ENCODE measurements at places on chromosomes 3 and 15.

- DNase-seq: no peak
Observed at GRCh38 chr3:177195242-177195991, 1.9 kb downstream of the TBL1XR1 start.

GRCh38 chr3:162760789-162761188 is 1264.2 kb downstream of the OTOL1 start:
- DNase-seq: no peak

DNA sequence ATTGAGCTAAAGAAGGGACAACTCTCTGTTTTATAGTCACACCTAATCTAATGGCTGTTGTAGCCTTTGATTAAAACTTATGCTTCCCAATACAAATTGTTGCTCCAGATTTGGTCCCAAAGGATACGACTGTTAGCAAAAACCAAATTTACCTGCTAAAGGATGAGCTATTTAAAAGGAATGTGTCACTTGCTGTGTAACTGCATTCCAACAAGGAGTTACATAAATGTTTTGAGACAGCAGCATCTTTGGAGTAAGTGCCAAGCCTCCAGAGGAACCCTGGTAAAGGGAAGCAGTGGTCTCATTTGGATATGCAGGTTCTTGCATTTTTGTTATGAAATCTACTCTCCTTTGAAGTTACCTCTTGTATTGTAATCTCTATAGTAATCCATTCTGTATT is 233.3 kb downstream of the THSD4 start:
- no peak for DNase-seq

DNA sequence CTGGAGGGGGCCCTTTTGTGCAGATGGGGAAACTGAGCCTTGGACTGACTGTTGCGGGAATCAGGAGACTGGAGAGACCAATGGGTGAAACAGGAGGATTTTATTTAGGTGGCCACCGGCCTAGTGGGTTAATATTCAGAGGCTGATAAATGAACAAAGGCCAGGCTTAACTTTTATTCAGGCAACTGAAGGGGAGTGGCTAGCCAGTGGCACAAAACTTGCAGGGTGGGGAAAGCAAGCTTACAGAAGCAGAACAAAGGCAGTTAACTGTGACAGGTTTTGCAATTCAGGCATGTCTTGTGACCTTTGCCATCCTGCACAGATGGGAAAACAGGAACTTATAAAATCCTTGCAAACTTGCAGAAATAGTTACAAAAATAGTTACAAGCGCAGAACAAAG is 24.9 kb upstream of the ACAD9 start:
- no peak for DNase-seq

DNA sequence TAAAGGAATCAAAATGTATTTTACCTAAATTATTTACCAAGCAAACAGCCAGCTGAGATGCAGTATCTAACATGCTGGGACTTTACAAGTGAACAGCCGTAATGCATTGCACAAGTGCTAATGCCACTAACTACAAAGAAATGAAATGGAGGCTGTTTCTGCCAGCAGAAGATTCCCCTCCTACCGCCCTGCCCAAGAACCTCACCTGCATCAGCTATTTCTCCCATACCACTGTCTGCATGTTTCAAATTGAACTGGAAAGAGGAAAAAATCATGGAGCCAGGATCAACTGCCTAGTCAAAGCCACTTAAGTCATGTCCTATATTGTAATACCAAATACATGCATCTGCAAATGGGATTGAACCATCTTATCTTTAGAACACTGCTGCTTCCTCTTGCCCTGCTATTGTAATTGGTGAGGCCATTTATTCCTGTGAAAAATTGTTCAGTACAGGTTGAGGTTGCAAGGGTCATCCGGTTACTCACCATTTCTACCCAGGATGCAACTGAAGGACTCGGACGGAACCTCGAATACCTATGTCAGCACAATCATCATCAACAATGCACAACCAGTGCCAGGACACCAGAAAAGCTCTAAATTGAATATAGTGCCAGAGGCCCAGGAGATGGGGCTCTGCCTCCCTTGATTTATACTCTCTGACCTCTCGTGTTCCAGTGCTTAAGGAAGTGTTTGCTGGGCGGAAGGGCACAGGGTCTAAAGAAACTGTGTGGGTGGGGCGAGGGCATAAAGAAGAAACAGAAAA is 27.5 kb downstream of the ANXA2 start:
- no peak for DNase-seq

DNA sequence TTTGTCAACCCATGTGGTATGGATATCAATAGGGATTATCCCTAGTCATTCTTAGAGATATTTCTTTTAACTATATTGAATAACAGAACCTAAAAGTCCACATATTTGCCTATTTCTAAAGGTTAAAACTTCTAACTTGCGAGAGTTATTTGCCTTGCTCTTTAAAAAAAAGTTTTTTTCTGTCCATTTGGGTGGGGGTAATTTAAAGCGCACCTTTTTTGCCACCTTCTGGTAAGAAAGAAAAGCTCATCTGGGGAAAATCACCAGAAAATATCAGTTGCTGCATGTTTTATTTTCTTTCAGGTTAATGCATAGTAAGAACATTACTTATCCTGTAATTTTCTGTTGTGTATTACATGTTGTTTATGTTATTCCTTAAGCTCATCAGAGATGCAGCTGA is 242.0 kb upstream of the GOLGA6L4 start:
- no peak for DNase-seq

GRCh38 chr15:64163659-64164362 is 989 bp upstream of the PPIB start:
- DNase-seq: no peak

DNA sequence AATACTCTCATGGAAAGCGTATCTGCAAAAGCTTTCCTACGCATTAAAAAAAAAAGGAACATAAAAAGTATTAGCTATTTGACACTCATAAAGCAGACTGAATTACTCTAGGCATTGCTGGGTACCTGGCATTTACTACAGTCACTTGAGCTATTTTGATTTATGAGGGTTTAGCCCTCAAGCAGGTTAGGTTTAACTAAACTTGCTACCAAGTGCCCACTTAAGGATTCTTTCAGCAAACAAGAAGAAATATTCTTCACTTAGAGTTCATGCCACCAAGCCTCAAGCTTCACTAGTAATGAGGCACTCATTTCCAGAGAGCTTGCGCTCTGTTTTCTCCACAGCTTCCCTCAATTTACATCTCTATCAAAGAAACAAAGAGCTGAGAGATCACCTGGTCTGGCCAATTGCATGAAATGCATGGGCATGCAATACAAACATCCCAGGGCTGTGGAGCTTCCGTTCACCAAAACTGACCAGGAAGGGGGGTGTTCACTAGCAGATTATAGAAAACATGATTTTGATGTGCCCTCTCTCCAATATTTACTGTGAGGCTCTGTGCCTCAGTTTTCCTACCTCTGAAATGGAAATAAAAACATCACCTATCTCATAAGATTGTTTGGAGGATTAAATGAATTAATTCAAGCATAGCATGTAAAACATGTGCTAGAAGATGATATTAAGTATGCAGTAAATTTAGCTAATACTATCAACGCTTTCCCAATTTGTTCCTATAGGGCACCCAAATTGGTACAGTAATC is 217.3 kb downstream of the RORA start:
- DNase-seq: no peak

DNA sequence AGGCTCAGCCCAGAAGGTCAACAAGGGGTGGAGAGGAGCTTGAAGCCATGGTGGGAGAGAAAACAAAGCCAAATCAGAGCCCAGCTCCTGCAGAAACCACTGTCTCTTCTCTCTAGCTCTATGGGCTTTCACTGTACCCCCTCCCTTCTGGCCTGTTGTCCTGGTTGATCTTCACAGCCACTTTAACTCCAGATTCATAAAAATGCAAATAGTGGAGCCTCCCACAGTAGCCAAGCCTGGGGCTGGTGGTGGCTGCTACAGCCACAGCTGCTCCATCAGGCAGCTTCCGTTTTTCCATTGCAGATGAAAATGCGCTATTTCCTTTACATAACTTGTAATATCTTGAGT is 20.7 kb upstream of the CAV3 start:
- no peak for DNase-seq

DNA sequence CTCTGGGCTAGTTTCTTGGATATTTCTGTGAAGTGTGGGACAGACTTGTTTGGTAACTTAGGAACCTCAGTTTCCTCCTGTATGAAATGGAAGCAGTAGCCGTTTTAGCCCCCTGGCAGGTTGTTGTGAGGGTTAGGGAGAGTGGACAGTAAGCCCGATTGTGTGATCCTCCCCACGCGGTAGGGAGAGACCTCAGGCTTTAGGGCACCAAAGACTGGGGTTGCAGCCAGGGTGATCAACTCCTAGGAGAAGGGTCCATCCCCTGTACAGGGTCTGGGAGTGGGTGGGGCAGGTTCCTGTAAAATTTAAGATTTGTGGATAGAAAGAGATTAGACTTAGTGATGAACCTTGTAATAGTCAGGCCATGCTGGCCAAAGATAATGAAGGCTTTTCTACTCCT is 120.5 kb downstream of the SMAD6 start:
- DNase-seq: no peak

GRCh38 chr3:46882377-46883053 is 5.0 kb downstream of the PTH1R start:
- DNase-seq: no peak

- DNase-seq: no peak
Observed at GRCh38 chr15:26773917-26774316, 1.1 kb upstream of the GABRB3 start.
